ENCODE measurements at places on chromosomes 2 and 18.

GRCh38 chr2:219155054-219155644 lies 5.5 kb downstream of the NHEJ1 start:
- DNase-seq = peak; percentile 84

DNA sequence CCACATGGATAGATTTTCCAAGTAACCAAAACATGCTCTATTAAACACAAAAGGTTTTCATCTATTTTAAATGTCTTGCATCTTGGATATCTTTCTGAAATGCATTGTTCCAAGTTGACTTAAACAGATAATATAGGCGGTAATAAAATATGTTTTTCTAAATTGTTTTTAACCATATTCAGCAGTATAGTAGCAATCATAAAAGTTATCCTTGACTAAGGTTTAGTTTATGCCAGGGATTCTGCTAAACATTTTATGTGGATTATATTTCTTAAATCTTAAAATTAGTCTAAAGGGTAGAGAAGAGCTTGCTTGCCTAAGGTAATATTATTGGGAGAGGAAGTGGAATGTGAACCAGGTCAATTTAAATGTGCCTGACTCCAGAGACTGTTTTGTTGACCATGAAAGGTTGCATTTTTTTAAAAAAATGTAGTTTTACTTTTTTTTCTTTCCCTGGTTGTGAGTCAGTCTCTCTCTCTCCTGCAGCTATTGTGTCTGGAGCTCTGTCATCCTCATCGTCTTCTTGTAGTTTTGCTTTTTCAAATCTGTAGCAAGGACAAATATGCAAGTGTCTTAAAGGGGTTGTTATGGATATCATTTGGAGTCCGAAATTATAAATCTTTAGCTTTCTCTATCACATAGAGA lies 309.1 kb upstream of the COL3A1 start:
- DNase-seq = no peak

- no peak for DNase-seq
Measured at GRCh38 chr2:208783184-208783583, 376.6 kb downstream of the PTH2R start.

GRCh38 chr2:222797261-222797660 lies 63.6 kb upstream of the ACSL3 start:
- no peak for DNase-seq

DNA sequence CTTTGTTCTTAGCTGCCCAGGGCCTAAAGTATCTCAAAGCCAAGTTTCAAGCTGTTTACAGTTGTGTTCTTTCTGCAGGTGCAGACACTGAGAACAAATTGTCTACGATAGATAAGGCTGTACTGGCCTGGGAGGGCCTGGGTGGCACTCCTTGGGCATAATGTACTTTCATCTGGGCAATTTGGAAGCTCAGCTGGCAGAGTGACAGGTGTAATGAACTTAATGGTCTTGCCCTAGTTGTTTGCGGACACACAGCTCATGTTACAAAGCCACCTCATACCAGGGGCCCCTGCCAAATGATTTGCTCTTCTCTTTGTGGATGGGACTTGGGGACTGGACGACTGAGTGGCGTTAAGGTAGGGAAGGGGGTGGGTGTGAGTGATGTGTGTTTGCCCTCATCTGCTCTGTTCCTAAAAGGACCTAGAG lies 4.3 kb downstream of the LDLRAD4 start:
- no peak for DNase-seq

DNA sequence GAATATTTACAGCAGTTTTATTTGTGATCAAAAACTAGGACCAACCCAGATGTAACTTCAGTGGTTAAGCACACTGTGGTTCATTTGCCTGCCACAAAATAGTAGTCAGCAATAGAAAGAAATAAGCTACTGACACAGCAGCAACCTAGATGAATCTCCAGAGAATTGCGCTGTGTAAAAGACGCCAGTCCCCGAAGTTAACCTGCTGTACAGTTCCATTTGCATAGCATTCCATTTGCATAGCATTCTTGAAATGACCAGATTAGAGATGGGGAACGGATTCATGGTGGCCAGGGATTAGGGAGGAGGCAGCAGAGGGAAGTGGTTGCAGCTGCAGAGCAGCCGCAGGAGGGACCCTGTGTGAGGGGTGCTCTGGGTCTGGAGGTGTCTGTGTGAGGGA lies 39.3 kb upstream of the NFATC1 start:
- DNase-seq = no peak

DNA sequence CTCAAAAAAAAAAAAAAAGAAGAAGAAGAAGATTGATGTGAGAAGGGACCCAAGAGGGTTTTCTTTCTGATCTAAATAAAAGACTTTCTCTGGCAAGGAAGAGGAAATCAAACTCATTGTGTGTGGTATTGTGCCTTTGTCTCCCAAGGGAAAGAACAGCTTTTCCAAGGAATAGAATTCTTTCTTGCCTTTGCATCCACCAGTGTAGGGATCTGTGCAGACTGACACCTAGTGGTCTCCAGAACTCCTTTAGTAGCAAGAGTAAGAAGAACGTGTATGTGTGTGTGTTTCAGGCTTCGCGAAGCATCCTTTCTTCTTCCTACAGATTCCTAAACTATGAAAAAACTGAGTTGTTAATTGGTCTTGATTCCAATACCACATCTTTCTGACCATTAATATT lies 33.5 kb upstream of the CRIM1 start:
- DNase-seq = no peak

DNA sequence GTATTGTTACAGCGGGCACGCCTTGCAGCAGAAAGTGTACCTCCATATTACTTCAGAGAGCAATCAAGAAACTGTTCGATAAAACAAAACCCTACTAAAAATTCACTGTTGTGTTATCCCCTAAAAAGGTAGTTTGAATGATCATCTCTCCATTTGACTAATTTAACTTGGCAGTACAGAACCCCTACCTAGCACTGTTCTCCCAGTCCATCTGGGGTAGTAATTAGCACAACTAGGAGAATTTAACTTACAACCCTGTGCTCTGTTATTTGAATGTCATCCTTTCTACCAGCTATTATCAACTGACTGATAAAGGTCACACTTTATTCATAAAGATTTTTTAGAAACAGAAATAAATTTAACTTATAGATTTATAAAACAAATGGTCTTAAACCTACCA lies 121.2 kb downstream of the EPB41L3 start:
- no peak for DNase-seq

DNA sequence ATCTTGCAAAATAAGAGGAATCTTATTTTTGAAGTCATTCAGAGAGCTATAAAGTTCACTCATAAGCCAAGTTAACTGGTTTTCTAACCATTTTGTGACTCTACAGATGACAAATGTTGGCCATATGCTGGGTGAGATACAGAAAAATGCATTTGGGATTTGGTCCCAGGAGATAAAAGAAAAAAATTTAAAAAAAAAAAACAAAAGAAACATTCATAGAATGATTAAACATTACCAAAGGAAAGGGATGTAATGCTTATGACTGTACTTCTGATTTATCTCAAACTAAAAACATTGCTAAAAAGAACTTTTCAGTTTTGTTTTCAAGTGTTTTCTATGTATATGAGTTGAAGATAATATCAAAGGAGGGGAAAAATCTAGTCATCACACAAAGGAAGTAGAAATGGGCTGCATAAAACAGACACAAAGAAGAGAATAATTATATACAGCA lies 43.1 kb downstream of the PELI1 start:
- DNase-seq = no peak

GRCh38 chr18:3262234-3263131 lies 550 bp downstream of the MYL12B start:
- peak; percentile 79 for DNase-seq

- DNase-seq = no peak
Measured at GRCh38 chr18:56139372-56139771, 499.0 kb downstream of the TXNL1 start.

- DNase-seq = no peak
Measured at GRCh38 chr18:68448736-68449135, 266.2 kb downstream of the TMX3 start.

DNA sequence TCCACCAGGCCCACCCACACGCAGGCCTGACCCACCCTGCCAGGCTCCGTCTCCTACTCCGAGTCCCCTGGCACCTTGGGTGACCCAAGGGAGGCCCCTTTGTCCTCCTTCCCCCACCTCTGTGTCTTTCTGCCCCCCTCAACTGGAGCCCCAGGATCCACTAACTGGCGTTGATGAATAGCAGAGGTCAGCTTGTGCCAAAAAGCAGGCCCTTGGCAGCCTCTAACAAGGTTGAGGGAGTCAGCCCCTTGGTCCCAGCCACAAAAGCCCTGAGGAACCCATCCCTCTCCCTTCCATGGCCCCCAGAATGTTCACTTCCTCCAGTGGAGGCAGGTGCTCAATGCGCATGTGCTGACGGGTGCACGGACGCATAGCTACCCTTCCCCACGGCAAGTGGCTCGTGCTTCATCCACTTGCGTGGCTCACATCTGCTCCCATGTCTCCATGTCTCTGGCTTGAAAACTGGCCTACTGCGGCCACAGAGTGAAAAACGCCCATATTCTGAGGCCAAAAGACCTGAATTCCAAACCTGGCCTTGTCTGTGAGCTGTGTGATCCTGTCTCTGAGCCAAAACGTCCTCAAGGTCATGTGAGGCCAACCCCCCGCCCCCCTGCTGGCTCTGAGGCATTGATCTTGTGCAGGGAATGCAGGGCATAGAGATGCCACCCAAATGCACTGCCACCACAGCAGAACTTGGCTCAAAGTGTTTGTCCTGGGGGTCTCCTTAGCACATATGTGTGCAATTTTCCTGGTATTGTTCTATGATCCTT lies 19.0 kb upstream of the PTMA start:
- no peak for DNase-seq

DNA sequence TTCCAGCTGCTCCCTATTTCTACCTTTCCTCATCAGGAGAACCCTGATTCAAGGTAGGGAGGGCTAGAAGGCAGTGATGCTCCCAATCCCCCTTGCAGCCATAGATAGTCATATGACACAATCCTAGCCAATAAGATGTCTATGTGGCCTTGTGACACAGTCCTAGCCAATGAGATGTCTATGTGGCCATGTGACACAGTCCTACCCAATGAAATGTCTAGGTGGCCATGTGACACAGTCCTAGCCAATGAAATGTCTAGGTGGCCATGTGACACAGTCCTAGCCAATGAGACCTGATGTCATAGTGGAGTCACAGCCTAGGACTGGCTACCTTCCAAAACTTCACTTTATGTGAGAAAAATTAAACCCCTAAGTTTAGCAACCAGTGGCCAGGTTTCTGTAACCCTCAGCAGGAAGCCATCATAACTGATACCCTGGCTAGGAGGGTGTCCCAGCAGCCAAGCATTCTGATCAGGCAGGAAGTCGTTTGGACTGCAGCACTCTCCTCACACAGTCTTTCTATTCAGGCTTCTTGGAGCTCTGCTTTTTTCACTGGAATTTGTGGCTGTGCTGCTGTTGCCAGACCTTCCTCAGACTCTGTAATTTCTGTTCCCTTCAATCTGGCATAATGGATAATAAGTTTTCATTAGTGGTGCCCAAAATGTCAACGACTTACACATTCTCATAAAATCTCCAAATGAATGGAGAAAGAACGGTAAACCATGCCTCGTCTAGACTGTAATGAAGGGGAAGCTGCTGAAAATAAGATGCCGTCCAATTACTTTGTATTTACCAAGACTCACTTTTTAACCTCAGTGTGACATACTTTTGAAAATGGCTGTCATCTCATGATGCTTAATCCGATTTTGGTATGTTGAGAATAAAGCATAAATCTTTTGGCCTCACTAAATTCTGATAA lies 165.0 kb upstream of the NCKAP5 start:
- DNase-seq = no peak

DNA sequence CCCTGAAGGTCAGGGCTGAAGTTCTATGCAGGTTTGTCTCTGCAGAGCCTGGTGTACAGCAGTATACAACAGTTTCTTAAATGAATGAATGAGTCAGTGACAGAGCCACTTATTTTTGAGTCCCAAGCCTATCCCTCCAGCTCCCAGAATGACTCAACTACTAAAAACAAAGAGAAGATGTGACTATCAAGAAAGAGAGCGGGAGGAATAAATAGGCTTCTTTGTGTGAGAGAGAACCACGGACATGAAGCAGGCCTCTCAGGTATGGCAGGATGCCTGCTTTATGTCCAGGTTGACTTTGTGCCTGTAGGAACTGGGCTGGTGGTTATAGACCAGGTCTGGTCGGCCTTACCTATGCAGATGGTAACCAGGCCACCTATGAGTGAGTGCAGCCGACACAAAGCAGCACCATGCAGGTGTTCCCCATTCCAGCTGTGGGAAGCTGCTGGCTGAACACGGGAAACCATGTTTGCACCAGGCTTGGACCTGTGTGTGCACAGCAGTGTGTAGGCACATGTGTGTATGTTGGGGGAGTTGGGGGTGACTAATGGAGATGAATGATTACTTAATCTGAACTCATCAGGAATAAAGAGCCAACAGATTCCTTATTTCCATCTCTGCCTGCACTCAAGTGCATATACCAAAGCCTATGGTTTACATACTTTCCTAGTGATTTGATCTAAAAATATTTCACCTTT lies 171.0 kb downstream of the OSR1 start:
- no peak for DNase-seq

DNA sequence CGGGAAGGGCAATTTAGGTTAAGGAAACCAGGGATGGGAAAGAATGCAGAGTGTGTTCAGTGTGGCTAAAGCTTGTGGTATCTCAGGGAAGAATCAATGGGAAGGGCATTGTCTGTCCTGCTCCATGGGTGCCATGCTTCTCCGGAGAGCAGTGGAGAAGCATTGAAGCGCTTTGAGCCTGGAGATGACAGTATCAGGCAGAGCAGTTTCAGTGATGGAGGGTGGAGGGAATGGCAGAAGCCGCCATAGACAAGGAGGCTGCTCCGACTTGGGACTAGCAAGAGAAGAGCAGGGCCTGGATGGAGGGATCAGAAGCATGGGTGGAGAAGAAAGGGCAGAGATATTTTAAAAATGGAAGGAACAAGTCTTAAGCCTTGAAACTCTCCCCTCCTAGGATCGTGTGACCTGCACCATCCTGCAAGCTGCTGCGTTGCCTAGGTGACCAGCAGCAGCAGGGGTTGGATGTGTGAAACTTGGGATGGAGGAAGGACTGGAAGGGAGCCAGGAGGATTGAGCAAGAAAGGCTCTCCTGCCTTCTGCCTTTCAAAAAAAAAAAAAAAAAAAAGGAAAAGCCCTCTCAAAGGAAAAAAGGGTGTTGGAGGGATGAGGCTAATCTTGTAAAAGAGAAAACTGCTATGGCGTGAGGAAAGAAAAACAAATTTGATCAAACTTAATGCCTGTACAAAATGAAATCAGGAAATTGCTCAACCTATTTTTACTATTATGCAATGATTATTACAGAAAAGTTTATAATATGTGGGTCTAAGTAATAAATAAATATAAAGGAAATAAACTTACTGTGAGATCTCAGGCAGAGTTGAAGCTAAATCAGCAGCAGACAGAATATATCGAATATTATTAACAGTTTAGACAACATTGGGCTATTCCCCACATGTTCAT lies 493.8 kb upstream of the NRP2 start:
- peak; percentile 34 for DNase-seq

DNA sequence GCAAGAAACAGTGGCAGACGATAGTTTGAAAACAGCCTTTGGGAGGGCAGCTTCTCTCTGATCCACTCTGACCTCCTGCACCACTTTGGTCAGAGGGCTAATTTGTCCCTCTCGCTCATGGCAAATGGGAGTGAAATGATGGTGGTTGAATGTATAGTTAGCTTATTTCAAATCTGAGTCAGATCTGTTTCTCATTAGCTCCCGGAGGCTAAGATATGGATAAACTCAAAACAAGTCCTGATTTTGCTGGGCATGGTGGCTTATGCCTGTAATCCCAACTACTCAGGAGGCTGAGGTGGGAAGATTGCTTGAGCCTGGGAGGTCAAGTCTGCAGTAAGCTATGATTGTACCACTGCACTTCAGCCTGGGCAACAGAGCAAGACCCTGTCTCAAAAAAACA lies 145.0 kb downstream of the ALK start:
- no peak for DNase-seq

- DNase-seq = no peak
Measured at GRCh38 chr18:76932026-76932819, 109.9 kb downstream of the ZNF236 start.

Measured in activated CD4-positive, alpha-beta T cell treated with anti-CD3 and anti-CD28 coated beads, Interleukin-2, amount 10 ng/mL, durations not matched to agents 24 days and 14 days (primary cell).